Ovary (tissue), 10 donors: ENCODE measurements at places on chromosomes 6 and 20. TPM values are rescaled to one million over a fixed set of nuclear protein-coding genes. Genes with fewer than 3 reads are reported as not detected.

DNA sequence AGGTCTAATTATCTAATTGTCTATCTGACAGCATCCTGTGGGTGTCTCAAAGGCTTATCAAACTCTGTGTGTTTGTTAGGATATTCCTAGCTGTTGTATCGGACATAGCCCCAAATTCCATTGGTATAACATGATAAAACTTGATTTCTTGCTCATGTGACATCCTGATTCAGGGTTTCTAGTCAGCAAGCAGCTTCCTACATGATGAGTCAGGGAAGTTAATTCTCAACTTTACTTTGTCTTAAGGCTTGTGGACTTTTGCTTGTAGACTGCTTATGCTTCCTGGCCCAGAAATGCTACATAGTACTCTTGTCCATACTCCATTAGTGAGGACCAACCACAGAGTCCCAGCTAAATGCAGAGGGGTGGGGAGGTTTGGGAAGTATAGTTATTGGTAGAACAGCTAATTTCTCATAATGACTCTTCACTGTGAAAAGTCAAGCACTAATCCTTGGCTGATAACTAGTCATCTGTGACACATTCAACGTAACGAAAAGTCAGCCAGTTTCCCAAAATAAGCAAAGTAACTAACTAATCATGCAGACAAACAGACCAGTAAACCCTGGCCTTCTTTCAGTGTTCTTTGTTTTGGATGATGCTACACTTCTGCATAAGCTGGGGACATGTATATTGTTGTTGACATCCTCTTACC, 25.8 kb downstream of the NKAIN2 start:
- no peaks in the 10 kb centered on the region for H3K36me3 ChIP-seq
- no peak overlapping the region for H3K4me3 ChIP-seq
- H3K4me1 ChIP-seq, result no peaks in the 10 kb centered on the region
- no peaks in the 10 kb centered on the region for H3K27me3 ChIP-seq

GRCh38 chr6:2651536-2651935, 99.2 kb downstream of the MYLK4 start:
- H3K36me3 ChIP-seq, result no peaks in the 10 kb centered on the region
- no peak overlapping the region for H3K4me3 ChIP-seq
- no peaks in the 10 kb centered on the region for H3K27me3 ChIP-seq
- DNase-seq, result no peak

GRCh38 chr6:143262859-143263258, 187.6 kb downstream of the ADAT2 start:
- H3K36me3 ChIP-seq, result no peaks in the 10 kb centered on the region
- no peaks in the 10 kb centered on the region for H3K27me3 ChIP-seq
- no peak overlapping the region for H3K27ac ChIP-seq
- H3K4me3 ChIP-seq, result no peak overlapping the region

- no peak overlapping the region for H3K27ac ChIP-seq
- no peaks in the 10 kb centered on the region for H3K36me3 ChIP-seq
- peaks cover 8% of the 10 kb centered on the region for H3K4me1 ChIP-seq
- H3K27me3 ChIP-seq, result no peaks in the 10 kb centered on the region
- H3K4me3 ChIP-seq, result no peak overlapping the region
Measured at GRCh38 chr6:7156643-7157278, 49.0 kb downstream of the RREB1 start.

DNA sequence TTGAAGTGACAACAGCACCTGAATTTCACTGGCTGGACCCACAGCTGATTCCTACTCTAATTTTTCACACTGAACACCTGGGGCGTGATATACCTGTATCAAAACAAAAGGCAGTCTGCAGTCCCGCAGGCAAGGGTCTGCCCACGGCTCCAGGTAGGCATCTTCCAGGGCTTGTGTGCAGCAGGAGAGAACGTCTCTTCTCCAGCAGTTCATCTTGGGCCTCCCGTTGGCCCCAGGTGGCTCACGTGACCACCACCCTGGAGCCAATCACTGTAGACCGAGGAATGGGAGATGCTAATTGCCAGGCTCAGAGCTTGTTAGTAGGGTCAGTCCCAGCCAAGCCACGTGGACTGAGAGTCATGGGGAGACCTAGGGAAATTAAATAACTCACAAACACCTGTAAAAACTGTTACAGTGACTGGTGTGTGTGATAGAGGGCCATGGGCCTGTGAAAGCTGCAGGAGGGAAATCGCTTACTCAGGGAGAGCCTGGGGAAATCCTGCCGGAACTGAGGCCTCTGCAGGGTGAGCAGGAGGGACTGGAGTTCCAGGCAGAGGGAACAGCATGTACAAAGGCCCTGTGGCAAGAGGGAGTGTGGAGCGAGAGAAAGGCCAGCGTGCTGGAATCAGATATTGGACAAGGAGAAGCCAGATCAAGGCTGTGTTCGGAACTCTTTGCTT, 83.4 kb downstream of the EYA2 start:
- no peaks in the 10 kb centered on the region for H3K4me1 ChIP-seq
- DNase-seq, result no peak
- no peaks in the 10 kb centered on the region for H3K36me3 ChIP-seq
- no peak overlapping the region for H3K27ac ChIP-seq
- no peak overlapping the region for H3K4me3 ChIP-seq

DNA sequence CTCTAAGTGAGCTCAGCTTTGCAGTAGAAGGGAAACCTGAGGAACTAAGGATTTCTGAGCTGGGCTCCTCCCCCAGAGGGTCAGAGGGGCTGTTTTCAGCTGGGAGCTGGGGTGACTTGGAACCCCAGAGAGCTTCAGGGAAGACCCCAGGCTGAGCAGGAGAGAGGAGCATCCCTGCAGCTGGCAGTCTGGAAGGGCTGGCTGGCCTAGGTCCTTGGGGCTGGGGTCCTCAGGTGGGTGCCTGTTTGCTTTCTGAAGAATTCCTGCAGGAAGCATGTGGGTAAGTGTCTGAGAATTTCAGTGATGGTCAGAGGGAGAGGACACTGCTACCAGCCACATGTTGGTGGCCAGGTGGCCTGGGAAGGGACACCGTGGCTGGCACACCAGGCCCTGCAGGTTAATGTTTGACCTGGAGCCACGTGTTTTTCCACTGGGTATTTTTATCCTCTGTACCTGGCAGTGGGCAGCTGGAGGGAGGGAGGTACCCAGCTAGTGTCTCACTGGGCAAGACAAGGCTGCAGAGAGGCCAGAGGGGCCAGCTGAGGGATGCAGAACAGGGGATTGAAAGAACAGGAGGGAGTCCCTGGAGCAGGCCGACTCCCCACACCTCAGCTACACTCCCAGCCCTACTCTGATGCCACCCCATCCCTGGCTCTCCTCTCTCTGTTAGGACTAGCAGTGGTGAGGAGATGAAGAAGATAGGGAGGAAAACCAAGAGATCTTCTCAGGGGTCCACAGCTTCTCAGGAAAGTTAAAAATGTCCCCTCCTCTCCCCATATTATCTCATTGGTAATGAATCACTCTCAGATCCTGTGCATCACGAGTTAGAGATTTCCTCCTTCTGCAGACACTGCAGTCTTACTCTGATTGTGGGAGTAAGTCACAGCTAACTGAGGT, 143.6 kb downstream of the VEGFA start:
- H3K36me3 ChIP-seq, result no peaks in the 10 kb centered on the region
- no peak overlapping the region for H3K4me3 ChIP-seq
- no peaks in the 10 kb centered on the region for H3K27me3 ChIP-seq
- H3K27ac ChIP-seq, result no peak overlapping the region
- no peaks in the 10 kb centered on the region for H3K4me1 ChIP-seq
- no peak for DNase-seq

The LY6G5B gene
- polyA plus RNA-seq, result 11.4 TPM

DNA sequence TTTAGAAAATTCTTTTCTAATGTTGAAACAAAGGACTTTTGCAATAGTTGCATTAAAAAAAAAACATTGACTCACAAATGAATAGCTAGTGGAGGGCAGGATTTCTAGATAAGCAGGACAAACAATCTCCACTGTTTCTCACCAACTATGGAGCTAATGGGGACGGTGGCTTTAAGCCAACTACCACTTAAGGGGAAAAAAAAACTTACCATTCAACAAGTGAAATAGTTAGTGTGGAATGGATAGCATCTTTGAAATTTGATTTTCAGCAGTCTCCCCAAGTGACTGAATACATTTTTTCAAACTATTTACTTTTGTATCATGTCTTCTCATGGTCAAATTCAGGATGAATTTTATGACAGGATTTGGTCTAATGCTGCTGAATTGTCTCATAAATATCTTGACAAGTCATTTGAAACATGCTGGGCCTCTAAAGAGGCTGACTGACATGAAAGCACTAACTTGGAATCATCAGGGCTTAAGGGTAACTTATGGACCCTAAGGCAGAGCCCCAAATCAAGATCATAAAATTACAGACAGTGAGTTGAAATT, 100.5 kb downstream of the EYA4 start:
- DNase-seq, result no peak
- H3K36me3 ChIP-seq, result no peaks in the 10 kb centered on the region
- H3K4me1 ChIP-seq, result no peaks in the 10 kb centered on the region
- no peaks in the 10 kb centered on the region for H3K27me3 ChIP-seq
- no peak overlapping the region for H3K27ac ChIP-seq

The CTAGE9 gene
- not detected for polyA plus RNA-seq

GRCh38 chr20:10940941-10941340, 267.1 kb upstream of the JAG1 start:
- H3K36me3 ChIP-seq, result no peaks in the 10 kb centered on the region
- no peak overlapping the region for H3K4me3 ChIP-seq
- DNase-seq, result no peak
- no peak overlapping the region for H3K27ac ChIP-seq
- H3K27me3 ChIP-seq, result no peaks in the 10 kb centered on the region
- H3K4me1 ChIP-seq, result no peaks in the 10 kb centered on the region

The PTCRA gene
- not detected for polyA plus RNA-seq

The XKR7 gene
- not detected for polyA plus RNA-seq

DNA sequence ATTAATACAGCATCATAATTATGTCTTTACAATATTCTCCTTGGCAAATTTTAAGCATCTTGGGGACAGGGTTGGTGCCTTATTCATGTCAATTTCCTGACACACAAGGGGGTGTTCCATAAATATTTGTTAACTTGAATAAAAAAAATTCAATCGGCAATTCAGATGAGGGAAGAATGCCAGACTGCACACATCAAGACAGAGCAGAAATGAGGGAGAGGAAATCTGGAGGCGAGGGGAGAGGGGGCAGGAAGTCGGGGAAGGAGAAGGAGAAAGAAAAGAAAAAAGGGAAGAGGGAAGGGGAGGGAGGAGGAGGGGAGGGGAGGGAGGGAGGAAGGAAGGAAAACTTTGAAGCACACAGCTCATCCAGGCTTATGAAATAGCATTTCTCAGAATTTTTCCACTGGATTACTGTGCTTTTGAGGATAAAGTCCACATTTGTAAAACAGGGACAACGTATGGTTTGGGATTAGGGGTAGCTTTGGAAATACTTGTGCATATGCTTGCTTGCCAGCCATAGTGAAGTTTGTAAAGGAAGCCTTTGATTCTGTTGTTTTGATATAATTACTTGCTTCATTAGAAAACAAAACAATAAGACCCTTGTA, 362.1 kb downstream of the SAMD5 start:
- H3K27ac ChIP-seq, result no peak overlapping the region
- no peaks in the 10 kb centered on the region for H3K4me1 ChIP-seq
- no peak overlapping the region for H3K4me3 ChIP-seq
- no peaks in the 10 kb centered on the region for H3K36me3 ChIP-seq
- H3K27me3 ChIP-seq, result no peaks in the 10 kb centered on the region
- no peak for DNase-seq

DNA sequence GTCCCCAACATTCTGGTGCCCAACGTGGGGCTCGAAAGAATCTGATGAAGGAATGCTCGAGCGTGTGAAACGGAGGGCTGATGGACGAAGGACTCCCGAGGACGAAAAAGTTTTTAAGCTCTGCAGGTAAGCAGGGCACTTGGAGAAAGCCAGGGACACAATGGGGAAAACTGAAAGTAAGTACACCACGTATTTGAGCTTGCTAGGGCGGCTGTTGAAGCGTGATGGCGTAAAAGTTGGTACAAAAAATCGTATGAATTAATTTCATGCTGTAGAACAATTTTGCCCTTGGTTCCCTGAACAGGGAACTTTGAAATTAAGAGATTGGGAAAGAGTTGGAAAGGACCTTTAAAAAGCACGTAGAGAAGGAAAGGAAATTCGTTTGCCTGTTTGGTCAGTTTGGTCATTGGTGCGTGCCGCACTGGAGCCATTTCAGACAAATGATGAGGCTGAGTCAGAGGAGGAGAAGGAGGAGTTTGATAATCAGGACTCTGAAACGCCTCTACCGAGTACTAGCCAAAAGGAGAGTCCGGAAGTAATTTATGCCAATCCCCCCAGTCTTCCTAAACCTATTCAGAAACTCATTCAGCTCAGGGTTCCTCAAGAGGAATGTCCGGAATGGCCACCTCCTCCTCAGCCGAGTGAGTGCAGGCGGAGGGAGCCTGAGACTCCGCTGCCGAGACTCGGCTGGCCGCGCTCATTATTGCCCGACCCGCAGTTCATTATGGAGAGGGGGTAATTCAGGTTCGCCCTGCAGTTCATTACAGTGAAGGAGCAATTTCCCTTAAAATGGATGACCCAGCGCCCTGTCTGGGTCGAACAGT, 59.2 kb upstream of the PRSS16 start:
- H3K27ac ChIP-seq, result peak overlapping the region; percentile 68
- peak; percentile 52 for DNase-seq
- H3K27me3 ChIP-seq, result no peaks in the 10 kb centered on the region
- H3K36me3 ChIP-seq, result no peaks in the 10 kb centered on the region
- no peaks in the 10 kb centered on the region for H3K4me1 ChIP-seq

GRCh38 chr6:168372889-168373288, 53.3 kb upstream of the DACT2 start:
- H3K27me3 ChIP-seq, result no peaks in the 10 kb centered on the region
- no peak for DNase-seq
- H3K27ac ChIP-seq, result no peak overlapping the region
- no peak overlapping the region for H3K4me3 ChIP-seq
- no peaks in the 10 kb centered on the region for H3K36me3 ChIP-seq

The CCND3 gene
- polyA plus RNA-seq, result 52.8 TPM

DNA sequence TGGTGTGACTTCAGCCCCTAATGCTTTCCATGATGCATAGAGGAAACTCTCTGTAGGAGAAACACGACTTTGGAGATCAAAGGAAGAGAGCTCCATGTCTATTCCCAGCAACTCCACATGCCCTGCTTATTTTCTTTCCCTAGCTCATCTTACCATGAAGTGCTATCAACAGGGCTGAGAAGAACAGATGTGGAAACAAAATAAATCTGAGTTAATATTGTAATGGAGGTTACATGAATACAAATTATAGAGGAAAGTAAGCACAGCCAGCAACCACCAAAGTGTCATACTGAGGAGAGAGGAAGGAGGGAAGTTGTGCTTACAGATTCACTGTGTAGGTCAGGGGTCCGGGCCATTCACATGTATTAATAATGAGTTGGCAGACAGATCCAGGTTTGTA, 157.5 kb downstream of the RFPL4B start:
- no peaks in the 10 kb centered on the region for H3K36me3 ChIP-seq
- H3K27me3 ChIP-seq, result no peaks in the 10 kb centered on the region
- DNase-seq, result no peak
- peaks cover 5% of the 10 kb centered on the region for H3K4me1 ChIP-seq
- no peak overlapping the region for H3K4me3 ChIP-seq
- H3K27ac ChIP-seq, result no peak overlapping the region

- H3K27me3 ChIP-seq, result no peaks in the 10 kb centered on the region
- H3K4me1 ChIP-seq, result no peaks in the 10 kb centered on the region
- H3K36me3 ChIP-seq, result no peaks in the 10 kb centered on the region
- no peak overlapping the region for H3K4me3 ChIP-seq
Measured at GRCh38 chr6:71229477-71229876, 59.1 kb upstream of the OGFRL1 start.

The ASIP gene
- polyA plus RNA-seq, result 57.1 TPM

The RNF182 gene
- 0.50 TPM for polyA plus RNA-seq

- no peaks in the 10 kb centered on the region for H3K27me3 ChIP-seq
- no peaks in the 10 kb centered on the region for H3K4me1 ChIP-seq
- no peaks in the 10 kb centered on the region for H3K36me3 ChIP-seq
Measured at GRCh38 chr6:109331081-109331480, 51.2 kb downstream of the CD164 start.
